ENCODE measurements at places on chromosomes 5 and 9.

DNA sequence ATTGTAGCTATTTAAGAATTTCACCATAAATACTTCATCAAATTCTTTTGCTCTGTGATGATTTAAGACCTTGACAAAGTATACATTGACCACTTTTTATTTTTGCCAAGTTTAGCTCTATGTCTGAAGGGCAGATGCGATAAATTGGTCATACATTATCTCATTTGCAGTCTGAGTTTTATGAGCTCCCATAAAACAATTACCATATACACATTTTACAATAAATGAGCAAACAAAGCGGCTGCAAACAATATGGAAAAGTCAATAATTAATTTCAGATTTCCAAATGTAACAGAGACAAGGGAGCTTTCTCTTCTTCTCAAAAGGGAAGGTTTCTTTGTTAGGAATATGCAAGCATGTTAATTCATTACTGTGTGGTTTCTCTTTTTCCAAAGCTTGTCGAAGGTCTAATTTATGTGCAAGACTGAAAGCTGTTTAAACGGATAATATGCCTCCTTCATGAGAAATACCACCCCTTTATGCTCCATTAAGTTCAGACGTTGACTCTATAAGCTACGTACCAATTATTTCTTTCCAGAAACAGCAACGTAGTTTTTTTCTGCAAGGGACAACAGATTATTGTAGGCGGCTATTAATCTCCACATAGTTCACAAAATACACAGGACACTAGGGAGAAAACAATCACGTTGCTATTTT, 7.0 kb upstream of the IZUMO3 start:
- no peak overlapping the region for H3K4me3 ChIP-seq
- no peaks in the 10 kb centered on the region for H3K4me1 ChIP-seq
- no peak overlapping the region for H3K27ac ChIP-seq

DNA sequence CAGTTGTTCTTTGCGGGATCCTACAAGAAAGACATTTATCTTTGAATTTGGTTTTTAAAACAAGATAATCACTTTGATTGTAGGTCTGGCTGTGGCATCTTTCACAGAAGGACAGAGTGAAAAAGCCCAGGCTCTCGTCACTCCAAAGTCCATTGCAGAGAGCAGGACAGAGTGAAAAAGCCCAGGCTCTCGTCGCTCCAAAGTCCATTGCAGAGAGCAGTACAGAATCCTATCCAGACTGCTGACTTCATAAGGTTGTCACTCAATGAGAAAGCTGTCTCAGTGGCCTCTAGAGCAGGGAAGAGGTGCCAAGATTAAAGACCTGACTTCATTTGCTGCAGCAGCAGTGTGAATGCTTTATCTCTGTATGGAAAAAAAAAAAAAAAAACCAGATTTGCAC, 16.3 kb upstream of the GPX8 start:
- DNase-seq: no peak
- no peak overlapping the region for H3K4me3 ChIP-seq
- peaks cover 25% of the 10 kb centered on the region for H3K27me3 ChIP-seq

DNA sequence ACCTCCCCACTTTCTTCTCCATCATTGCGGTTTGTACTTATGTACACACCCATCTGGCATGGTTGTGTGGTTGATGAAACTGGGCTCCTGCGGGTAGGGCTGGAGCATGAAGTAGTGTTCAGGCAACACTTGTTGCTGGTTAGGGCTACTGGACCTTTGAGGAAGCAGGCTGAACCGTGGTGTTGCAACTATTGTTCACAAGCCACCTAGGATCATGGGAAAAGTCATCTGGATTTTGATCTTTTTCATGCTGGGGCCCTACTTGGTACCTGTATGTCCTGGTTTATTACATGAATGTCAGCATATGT, 40.1 kb upstream of the TIFAB start:
- no peak for DNase-seq
- peaks cover 31% of the 10 kb centered on the region for H3K4me1 ChIP-seq
- H3K27me3 ChIP-seq: peaks cover 92% of the 10 kb centered on the region
- H3K27ac ChIP-seq: no peak overlapping the region
- H3K4me3 ChIP-seq: no peak overlapping the region

GRCh38 chr5:38259062-38259808, 876 bp downstream of the EGFLAM start:
- peak overlapping the region; percentile 92 for H3K4me3 ChIP-seq
- no peaks in the 10 kb centered on the region for H3K36me3 ChIP-seq
- peak overlapping the region; percentile 42 for H3K27ac ChIP-seq
- H3K27me3 ChIP-seq: peaks cover 89% of the 10 kb centered on the region

- no peak for DNase-seq
- H3K27me3 ChIP-seq: no peaks in the 10 kb centered on the region
- H3K4me1 ChIP-seq: no peaks in the 10 kb centered on the region
- no peak overlapping the region for H3K27ac ChIP-seq
- H3K4me3 ChIP-seq: no peak overlapping the region
Measured at GRCh38 chr5:64519263-64519662, 13.4 kb downstream of the RGS7BP start.

GRCh38 chr5:19855453-19855852, 132.5 kb downstream of the CDH18 start:
- H3K4me1 ChIP-seq: no peaks in the 10 kb centered on the region
- no peak for DNase-seq
- H3K27me3 ChIP-seq: no peaks in the 10 kb centered on the region
- no peak overlapping the region for H3K27ac ChIP-seq
- no peak overlapping the region for H3K4me3 ChIP-seq

- H3K27ac ChIP-seq: peak overlapping the region; percentile 29
- no peak overlapping the region for H3K4me3 ChIP-seq
- H3K27me3 ChIP-seq: no peaks in the 10 kb centered on the region
- no peaks in the 10 kb centered on the region for H3K36me3 ChIP-seq
- peak; percentile 72 for DNase-seq
Measured at GRCh38 chr9:130183133-130183762, 11.0 kb downstream of the NCS1 start.

- H3K4me1 ChIP-seq: no peaks in the 10 kb centered on the region
- no peak overlapping the region for H3K4me3 ChIP-seq
- DNase-seq: no peak
- H3K36me3 ChIP-seq: no peaks in the 10 kb centered on the region
- no peak overlapping the region for H3K27ac ChIP-seq
Measured at GRCh38 chr9:119991797-119992196, 588.2 kb downstream of the CDK5RAP2 start.

DNA sequence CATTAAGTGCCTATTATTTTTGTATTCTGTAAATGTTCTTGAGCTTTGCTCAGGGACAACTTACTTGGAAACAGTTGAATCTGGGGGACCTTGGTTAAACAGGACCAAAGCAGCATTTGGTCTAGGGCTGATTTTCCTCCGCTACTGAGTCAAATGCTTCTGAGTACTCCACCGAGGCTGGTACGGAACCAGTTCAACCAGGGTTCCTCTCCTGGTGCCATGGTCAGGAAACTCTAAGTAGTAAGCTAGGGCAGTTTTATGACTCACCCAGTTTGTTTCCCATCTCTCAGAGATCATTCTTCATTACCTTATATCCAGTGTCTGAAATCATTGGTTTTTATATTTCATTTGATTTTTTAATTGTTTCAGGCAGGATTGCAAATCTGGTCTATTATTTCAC, 111.9 kb upstream of the TNFAIP8 start:
- H3K4me1 ChIP-seq: no peaks in the 10 kb centered on the region
- H3K27ac ChIP-seq: no peak overlapping the region
- H3K27me3 ChIP-seq: no peaks in the 10 kb centered on the region
- no peak overlapping the region for H3K4me3 ChIP-seq
- H3K36me3 ChIP-seq: peaks cover 10% of the 10 kb centered on the region

- no peaks in the 10 kb centered on the region for H3K36me3 ChIP-seq
- H3K4me1 ChIP-seq: peaks cover 28% of the 10 kb centered on the region
- no peak for DNase-seq
- H3K27me3 ChIP-seq: peaks cover 21% of the 10 kb centered on the region
Measured at GRCh38 chr9:135440620-135441019, 39.0 kb upstream of the PPP1R26 start.

- H3K4me3 ChIP-seq: no peak overlapping the region
- no peaks in the 10 kb centered on the region for H3K27me3 ChIP-seq
- H3K36me3 ChIP-seq: no peaks in the 10 kb centered on the region
- no peak for DNase-seq
Measured at GRCh38 chr5:173798127-173798810, 89.9 kb upstream of the CPEB4 start.

DNA sequence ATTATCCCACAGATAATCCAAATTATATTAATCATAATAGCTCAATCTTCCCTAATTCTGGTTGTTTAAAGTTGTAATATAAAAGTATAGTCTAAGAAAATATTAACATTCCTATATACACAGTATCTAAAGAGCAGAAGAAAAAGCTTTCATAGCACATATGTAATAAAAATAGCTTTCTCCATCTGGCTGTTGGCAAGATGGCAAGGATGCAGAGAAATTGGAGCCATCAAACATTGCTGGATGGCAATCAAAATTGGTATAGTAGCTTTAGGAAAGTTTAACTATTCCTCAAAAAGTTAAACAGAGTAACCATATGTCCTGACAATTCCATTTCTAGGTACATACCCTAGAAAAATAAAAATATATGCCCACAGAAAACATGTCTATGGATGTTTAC, 66.8 kb downstream of the TBCA start:
- no peak for DNase-seq
- no peak overlapping the region for H3K27ac ChIP-seq
- no peak overlapping the region for H3K4me3 ChIP-seq
- H3K27me3 ChIP-seq: no peaks in the 10 kb centered on the region
- H3K36me3 ChIP-seq: peaks cover 15% of the 10 kb centered on the region
- H3K4me1 ChIP-seq: no peaks in the 10 kb centered on the region

GRCh38 chr5:173572431-173573125, 43.9 kb downstream of the BOD1 start:
- H3K27ac ChIP-seq: no peak overlapping the region
- peak overlapping the region; percentile 7 for H3K4me3 ChIP-seq
- no peak for DNase-seq
- peaks cover 17% of the 10 kb centered on the region for H3K4me1 ChIP-seq
- no peaks in the 10 kb centered on the region for H3K36me3 ChIP-seq
- peaks cover 14% of the 10 kb centered on the region for H3K27me3 ChIP-seq

DNA sequence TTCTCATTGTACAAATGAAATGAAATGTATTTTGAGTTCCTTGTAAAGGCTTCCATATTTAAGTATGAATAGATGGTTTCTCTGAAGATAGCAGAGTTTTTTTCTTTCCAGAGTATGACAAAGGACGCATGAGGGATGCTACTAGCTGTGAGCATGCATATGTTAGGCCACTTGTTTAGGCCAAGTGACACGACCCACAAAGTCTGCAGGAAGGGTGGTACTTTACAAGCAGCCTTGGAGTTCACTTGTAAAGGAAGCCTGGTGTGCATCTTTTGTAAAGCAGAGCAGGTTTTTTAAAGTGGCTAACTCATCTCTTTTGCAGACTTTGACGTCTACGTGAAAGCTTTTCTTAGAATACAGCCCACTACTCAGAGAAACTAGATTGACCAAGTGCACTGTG, 300.4 kb upstream of the RFX3 start:
- peaks cover 4% of the 10 kb centered on the region for H3K27me3 ChIP-seq
- peaks cover 12% of the 10 kb centered on the region for H3K36me3 ChIP-seq
- DNase-seq: no peak
- H3K4me3 ChIP-seq: no peak overlapping the region
- peak overlapping the region; percentile 87 for H3K27ac ChIP-seq

- no peak overlapping the region for H3K27ac ChIP-seq
- H3K27me3 ChIP-seq: no peaks in the 10 kb centered on the region
- no peaks in the 10 kb centered on the region for H3K4me1 ChIP-seq
- H3K4me3 ChIP-seq: no peak overlapping the region
- no peak for DNase-seq
- H3K36me3 ChIP-seq: peaks cover 3% of the 10 kb centered on the region
Measured at GRCh38 chr5:107985144-107985543, 314.4 kb upstream of the EFNA5 start.

GRCh38 chr9:12973710-12974109, 198.9 kb downstream of the LURAP1L start:
- no peaks in the 10 kb centered on the region for H3K36me3 ChIP-seq
- no peaks in the 10 kb centered on the region for H3K27me3 ChIP-seq
- no peak for DNase-seq
- peaks cover 9% of the 10 kb centered on the region for H3K4me1 ChIP-seq

DNA sequence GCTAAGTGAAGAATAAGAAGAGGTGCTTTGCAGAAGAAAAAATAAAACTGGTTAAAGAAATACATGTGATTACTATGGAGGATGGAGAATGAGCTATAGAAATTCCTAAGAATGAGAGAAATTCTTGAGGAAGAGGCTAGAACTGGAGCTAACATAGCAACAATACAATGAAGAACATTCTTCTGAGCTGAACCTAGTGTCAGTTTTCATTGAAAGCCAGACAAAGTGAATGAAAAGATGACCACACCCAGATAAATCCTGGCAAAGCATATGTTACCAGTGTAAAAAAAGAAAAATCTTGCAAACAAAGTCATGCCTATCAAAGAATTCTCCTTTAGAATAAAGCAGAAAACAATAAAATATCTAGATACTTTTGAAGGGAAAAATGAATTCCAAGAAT, 39.6 kb downstream of the SGCD start:
- no peak overlapping the region for H3K27ac ChIP-seq
- no peak for DNase-seq
- no peaks in the 10 kb centered on the region for H3K36me3 ChIP-seq
- H3K4me1 ChIP-seq: no peaks in the 10 kb centered on the region
- H3K27me3 ChIP-seq: no peaks in the 10 kb centered on the region
- no peak overlapping the region for H3K4me3 ChIP-seq

DNA sequence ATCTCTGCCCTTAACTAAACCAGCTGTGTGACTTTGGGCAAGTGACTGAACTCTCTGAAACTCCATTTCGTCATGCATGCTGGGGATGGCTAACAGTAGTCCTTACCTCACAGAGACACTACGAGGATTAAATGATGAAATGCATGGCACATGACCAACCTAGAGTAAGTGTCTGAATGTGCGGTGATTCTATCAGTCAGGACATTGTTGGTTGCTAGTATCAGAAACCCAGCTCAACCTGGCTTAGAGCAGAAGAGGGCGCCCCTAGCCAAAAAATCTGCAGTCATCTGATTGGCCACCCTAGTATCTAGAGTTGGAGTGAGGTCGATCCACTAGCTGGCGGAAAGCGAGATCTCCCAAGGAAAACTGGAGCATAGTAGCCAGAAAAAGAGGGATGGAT, 25.2 kb downstream of the NEURL1B start:
- no peak for DNase-seq
- H3K27me3 ChIP-seq: no peaks in the 10 kb centered on the region
- peaks cover 24% of the 10 kb centered on the region for H3K4me1 ChIP-seq
- H3K36me3 ChIP-seq: peaks cover 3% of the 10 kb centered on the region
- H3K27ac ChIP-seq: no peak overlapping the region
- no peak overlapping the region for H3K4me3 ChIP-seq

GRCh38 chr9:27430750-27431535, 93.1 kb upstream of the IFNK start:
- peak overlapping the region; percentile 63 for H3K4me3 ChIP-seq
- peaks cover 6% of the 10 kb centered on the region for H3K36me3 ChIP-seq
- peak overlapping the region; percentile 77 for H3K27ac ChIP-seq
- no peak for DNase-seq
- H3K4me1 ChIP-seq: peaks cover 84% of the 10 kb centered on the region

- H3K27ac ChIP-seq: no peak within 1 kb of the TSS
- no peaks in the 10 kb centered on the region for H3K4me1 ChIP-seq
- no peaks in the 10 kb centered on the region for H3K27me3 ChIP-seq
- H3K36me3 ChIP-seq: no peaks in the 10 kb centered on the region
Measured at GRCh38 chr9:25678147-25678666, at the start of gene TUSC1. TSS of gene TUSC1 (minus strand) at chr9:25678444. CDS start at chr9:25678312, 132 bp downstream.

GRCh38 chr9:34375901-34376595, 650 bp downstream of the MYORG start:
- DNase-seq: peak; percentile 66
- peak overlapping the region; percentile 91 for H3K4me3 ChIP-seq
- peaks cover 30% of the 10 kb centered on the region for H3K27me3 ChIP-seq

All from type B pancreatic cell (in vitro differentiated cells).